Pericardium fibroblast (primary cell): ENCODE measurements at places on chromosomes 2 and 18. TPM values are rescaled to one million over a fixed set of nuclear protein-coding genes. Genes with fewer than 3 reads are reported as not detected.

TTC31 gene
- 15.4 and 15.5 TPM in 2 replicates for total RNA-seq

LIMS1 gene
- total RNA-seq = 38.2 and 59.5 TPM in 2 replicates

CRYGD gene
- not detected in 2 replicates for total RNA-seq

NEU2 gene
- total RNA-seq = not detected in 2 replicates

CYS1 gene
- total RNA-seq = 2.1 and 2.3 TPM in 2 replicates

CYTIP gene
- total RNA-seq = not detected in 2 replicates

GKN2 gene
- not detected in 2 replicates for total RNA-seq

UBR3 gene
- total RNA-seq = 13.1 and 13.4 TPM in 2 replicates

CDKL4 gene
- 0.58 TPM in 1 of 2 replicates, not detected in the other for total RNA-seq

OXER1 gene
- 0.09 TPM in 1 of 2 replicates, not detected in the other for total RNA-seq

BIRC6 gene
- 30.9 and 40.9 TPM in 2 replicates for total RNA-seq

ODC1 gene
- total RNA-seq = 73.6 and 111 TPM in 2 replicates

SOX11 gene
- total RNA-seq = 0.12 and 2.1 TPM in 2 replicates

REG3G gene
- not detected in 2 replicates for total RNA-seq

TMEM247 gene
- total RNA-seq = not detected in 2 replicates

BOD1L2 gene
- not detected in 2 replicates for total RNA-seq

DYNAP gene
- not detected in 2 replicates for total RNA-seq

KCNF1 gene
- not detected in 2 replicates for total RNA-seq

LONRF2 gene
- total RNA-seq = under 0.01 and 1.0 TPM in 2 replicates

TBR1 gene
- total RNA-seq = not detected in 2 replicates

TTN gene
- under 0.01 and 12.0 TPM in 2 replicates for total RNA-seq
